ENCODE measurements at places on chromosomes 7 and 10. TPM values are rescaled to one million over a fixed set of nuclear protein-coding genes. Genes with fewer than 3 reads are reported as not detected.

INMT gene
- total RNA-seq = 0.09 TPM

GRCh38 chr10:75276069-75276872 is 40.5 kb upstream of the COMTD1 start:
- H3K4me3 ChIP-seq = no peak overlapping the region
- H3K27me3 ChIP-seq = peaks cover 6% of the 10 kb centered on the region
- DNase-seq = no peak
- no peak overlapping the region for H3K27ac ChIP-seq

DNA sequence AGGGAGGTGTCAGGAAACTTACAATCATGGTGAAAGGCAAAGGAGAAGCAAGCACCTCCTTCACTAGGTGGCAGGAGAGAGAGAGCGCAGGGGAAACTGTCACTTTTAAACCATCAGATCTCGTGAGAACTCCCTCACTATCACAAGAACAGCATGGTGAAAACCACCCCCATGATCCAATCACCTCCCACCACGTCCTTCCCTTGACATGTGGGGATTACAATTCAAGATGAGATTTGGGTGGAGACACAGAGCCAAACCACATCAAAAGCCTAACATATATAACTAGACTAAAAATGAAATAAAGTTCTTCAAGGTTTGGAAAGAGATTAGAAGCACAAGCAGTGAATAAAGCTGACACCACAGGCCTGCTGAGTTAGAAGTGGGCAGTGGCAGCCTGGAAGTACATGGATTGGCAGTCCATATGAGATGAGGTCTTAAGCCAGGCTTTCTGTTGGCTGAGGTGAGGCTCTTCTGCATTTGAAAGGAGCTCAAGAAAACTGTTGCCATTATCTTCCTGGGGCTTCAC is 96.4 kb upstream of the MDFIC start:
- no peak for DNase-seq
- no peak overlapping the region for H3K27ac ChIP-seq
- H3K27me3 ChIP-seq = no peaks in the 10 kb centered on the region
- no peaks in the 10 kb centered on the region for H3K36me3 ChIP-seq

DHX32 gene
- 41.7 TPM for total RNA-seq

DNA sequence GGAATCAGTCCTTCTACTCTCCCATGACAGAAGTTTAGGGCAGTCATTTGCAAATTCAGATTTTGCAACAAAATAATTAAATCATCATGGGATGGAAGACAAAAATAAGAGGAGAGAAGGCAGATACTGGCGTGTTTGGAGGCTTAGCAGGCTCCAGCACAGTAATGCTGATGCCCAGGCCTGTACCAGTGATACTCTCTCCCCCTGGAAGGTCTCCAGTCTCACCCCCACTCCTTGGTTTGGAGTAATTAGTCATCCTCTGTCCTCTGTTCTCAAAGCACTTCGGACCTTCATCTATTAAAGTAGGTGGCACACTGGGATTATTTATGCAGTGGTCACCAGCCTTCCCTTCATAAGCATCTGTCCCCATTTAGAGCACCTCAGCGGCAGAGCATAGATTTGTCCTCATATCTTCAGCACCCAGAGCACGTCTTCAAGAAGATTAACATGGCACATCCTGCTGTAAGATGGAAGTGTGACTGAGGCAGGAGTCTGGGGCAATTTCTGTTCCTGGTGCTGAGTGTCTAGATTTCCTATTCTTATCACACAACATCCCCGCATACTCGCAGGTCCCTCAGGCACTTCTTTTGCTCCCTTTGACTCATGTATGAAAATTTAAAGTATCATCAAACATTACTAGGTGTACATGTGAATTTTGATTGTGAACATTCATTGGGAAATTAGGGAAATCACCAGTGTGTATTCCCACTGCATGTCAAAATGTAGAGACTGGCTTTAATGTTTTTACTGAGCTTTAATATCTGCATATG is 31.3 kb upstream of the TRIL start:
- peak overlapping the region; percentile 30 for H3K27ac ChIP-seq
- no peaks in the 10 kb centered on the region for H3K36me3 ChIP-seq
- no peaks in the 10 kb centered on the region for H3K27me3 ChIP-seq
- H3K4me1 ChIP-seq = peaks cover 11% of the 10 kb centered on the region
- no peak overlapping the region for H3K4me3 ChIP-seq

GRCh38 chr7:133853706-133854276 is 273.3 kb upstream of the LRGUK start:
- peak overlapping the region; percentile 31 for H3K4me3 ChIP-seq
- DNase-seq = peak; percentile 87
- peaks cover 20% of the 10 kb centered on the region for H3K4me1 ChIP-seq
- H3K27me3 ChIP-seq = no peaks in the 10 kb centered on the region
- H3K36me3 ChIP-seq = no peaks in the 10 kb centered on the region
- peak overlapping the region; percentile 74 for H3K27ac ChIP-seq

IKZF1 gene
- total RNA-seq = 0.60 TPM

ZMYND11 gene
- 37.9 TPM for total RNA-seq

UTF1 gene
- total RNA-seq = 0.18 TPM

GRCh38 chr10:62048470-62048869 is 147.0 kb downstream of the ARID5B start:
- no peaks in the 10 kb centered on the region for H3K27me3 ChIP-seq
- H3K36me3 ChIP-seq = peaks cover 22% of the 10 kb centered on the region
- H3K27ac ChIP-seq = peak overlapping the region; percentile 97
- H3K4me1 ChIP-seq = peaks cover 58% of the 10 kb centered on the region
- no peak for DNase-seq

DRGX gene
- not detected for total RNA-seq

- H3K27ac ChIP-seq = no peak overlapping the region
- H3K36me3 ChIP-seq = no peaks in the 10 kb centered on the region
- H3K4me3 ChIP-seq = no peak overlapping the region
- peak; percentile 32 for DNase-seq
These were observed 24.2 kb downstream of the MYPN start for GRCh38 chr10:68133523-68133922.

GRCh38 chr7:11252011-11252607 is 278.4 kb downstream of the PHF14 start:
- H3K27me3 ChIP-seq = no peaks in the 10 kb centered on the region
- H3K4me3 ChIP-seq = no peak overlapping the region
- H3K36me3 ChIP-seq = no peaks in the 10 kb centered on the region
- H3K4me1 ChIP-seq = no peaks in the 10 kb centered on the region

- no peaks in the 10 kb centered on the region for H3K4me1 ChIP-seq
- H3K27me3 ChIP-seq = no peaks in the 10 kb centered on the region
- H3K27ac ChIP-seq = no peak overlapping the region
These were observed 994.4 kb upstream of the LRRTM3 start for GRCh38 chr10:65931291-65932070.

- no peaks in the 10 kb centered on the region for H3K4me1 ChIP-seq
- H3K27me3 ChIP-seq = peaks cover 3% of the 10 kb centered on the region
- no peaks in the 10 kb centered on the region for H3K36me3 ChIP-seq
- DNase-seq = no peak
These were observed 734.4 kb downstream of the PARD3 start for GRCh38 chr10:34080485-34081346.

DNA sequence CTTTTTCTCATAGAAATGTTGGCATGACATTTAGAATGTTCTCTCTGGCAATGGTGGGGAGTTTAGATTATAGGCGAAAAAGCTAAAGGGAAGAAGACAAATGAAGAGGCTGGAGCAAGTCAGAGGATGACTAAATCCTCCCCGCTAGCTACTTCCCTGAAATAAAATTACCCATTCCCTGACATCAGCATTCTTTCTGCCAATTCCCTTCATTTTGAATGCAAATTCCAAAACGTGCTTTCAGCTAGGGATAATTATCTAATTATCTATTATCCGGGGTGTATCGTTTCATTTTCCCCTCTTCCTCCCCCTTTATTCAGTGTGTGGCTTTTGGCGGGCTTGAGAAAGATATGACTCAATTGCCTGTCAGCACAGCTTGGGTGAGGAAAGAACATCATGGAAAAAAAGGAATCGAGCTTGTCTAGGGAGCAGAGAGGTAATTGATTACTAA is 672.3 kb downstream of the TNS3 start:
- peak overlapping the region; percentile 30 for H3K4me3 ChIP-seq
- no peaks in the 10 kb centered on the region for H3K27me3 ChIP-seq
- H3K4me1 ChIP-seq = peaks cover 23% of the 10 kb centered on the region
- H3K36me3 ChIP-seq = no peaks in the 10 kb centered on the region
- DNase-seq = peak; percentile 89

GRCh38 chr7:66326501-66327215 is 121.5 kb downstream of the TPST1 start:
- DNase-seq = peak; percentile 87
- no peaks in the 10 kb centered on the region for H3K36me3 ChIP-seq
- H3K27me3 ChIP-seq = no peaks in the 10 kb centered on the region
- H3K4me1 ChIP-seq = peaks cover 11% of the 10 kb centered on the region

GRCh38 chr7:134985894-134986362 is 380 bp upstream of the AGBL3 start:
- H3K4me3 ChIP-seq = peak overlapping the region; percentile 71
- peaks cover 5% of the 10 kb centered on the region for H3K4me1 ChIP-seq
- no peaks in the 10 kb centered on the region for H3K27me3 ChIP-seq
- peak overlapping the region; percentile 77 for H3K27ac ChIP-seq
- no peak for DNase-seq

DNA sequence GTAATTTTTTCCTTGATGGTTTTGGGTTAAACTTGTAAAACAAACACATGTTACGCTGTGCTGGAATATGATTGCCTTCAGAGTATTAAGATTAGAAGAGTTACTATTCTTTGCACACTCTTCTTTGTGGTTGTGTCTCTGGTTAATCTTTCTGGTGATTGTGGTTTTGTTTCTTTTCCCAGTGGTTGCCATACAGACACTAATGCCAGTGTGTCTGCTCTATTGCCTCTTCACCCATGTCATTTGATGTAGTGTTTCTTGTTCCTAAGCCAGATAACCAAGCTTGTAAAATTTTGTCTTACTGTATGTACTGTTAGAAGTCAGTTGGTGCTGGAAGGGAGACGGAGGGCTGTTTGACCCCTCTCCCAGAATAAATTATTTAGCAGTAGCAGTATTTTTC is 124.8 kb downstream of the PHTF2 start:
- no peak for DNase-seq
- no peaks in the 10 kb centered on the region for H3K27me3 ChIP-seq
- H3K4me1 ChIP-seq = no peaks in the 10 kb centered on the region
- no peak overlapping the region for H3K27ac ChIP-seq

OR6V1 gene
- total RNA-seq = not detected

DNA sequence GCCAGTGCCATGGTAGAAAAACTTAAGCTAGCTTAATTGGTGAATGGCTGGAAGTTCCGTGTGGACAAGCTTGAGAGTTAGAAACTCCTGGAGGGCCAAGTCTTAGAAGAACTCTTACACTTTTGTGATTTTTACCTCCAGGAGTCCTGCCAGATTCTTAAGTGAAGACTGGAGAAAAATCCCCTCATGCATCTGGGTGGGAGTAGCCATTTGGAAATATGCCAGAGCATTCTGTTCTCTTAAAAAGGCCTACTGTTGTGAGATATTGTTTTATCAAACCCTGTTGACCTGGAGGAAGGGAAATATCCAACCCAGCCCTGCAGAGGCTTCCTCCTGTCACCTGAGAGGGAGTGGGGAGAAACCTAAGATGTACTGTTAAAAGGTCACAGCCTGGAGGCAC is 17.6 kb upstream of the MCM10 start:
- DNase-seq = no peak
- H3K27me3 ChIP-seq = no peaks in the 10 kb centered on the region
- H3K27ac ChIP-seq = no peak overlapping the region

NOS3 gene
- total RNA-seq = 2.0 TPM

GRCh38 chr7:142812437-142813215 is 41.9 kb downstream of the PRSS2 start:
- peaks cover 49% of the 10 kb centered on the region for H3K4me1 ChIP-seq
- H3K4me3 ChIP-seq = no peak overlapping the region
- no peaks in the 10 kb centered on the region for H3K27me3 ChIP-seq
- no peaks in the 10 kb centered on the region for H3K36me3 ChIP-seq

- no peak overlapping the region for H3K4me3 ChIP-seq
- peak overlapping the region; percentile 84 for H3K27ac ChIP-seq
- DNase-seq = no peak
- peaks cover 50% of the 10 kb centered on the region for H3K4me1 ChIP-seq
- H3K36me3 ChIP-seq = no peaks in the 10 kb centered on the region
These were observed 19.4 kb upstream of the PDGFA start for GRCh38 chr7:538764-539685.

DNA sequence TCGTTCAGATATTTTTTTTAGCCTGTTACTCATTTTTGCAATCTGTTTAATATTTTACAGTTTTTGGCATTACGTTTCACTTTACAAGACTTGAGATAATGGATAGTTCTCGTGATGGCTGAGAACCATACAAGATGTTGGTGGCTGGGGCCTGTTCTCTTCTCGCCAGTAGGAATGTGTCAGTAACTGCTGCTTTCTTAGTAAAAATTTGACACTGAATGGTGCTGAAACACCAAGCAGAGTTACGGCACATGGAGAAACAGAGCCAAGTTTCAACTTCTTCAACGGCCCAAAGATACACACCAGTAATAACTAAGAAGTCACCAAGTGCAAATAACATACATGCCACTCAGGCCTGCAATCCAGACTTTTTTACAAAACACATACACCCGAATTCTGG is 130.4 kb downstream of the NRP1 start:
- H3K27me3 ChIP-seq = no peaks in the 10 kb centered on the region
- peaks cover 56% of the 10 kb centered on the region for H3K36me3 ChIP-seq
- no peak overlapping the region for H3K27ac ChIP-seq
- DNase-seq = no peak
- H3K4me3 ChIP-seq = no peak overlapping the region

DNA sequence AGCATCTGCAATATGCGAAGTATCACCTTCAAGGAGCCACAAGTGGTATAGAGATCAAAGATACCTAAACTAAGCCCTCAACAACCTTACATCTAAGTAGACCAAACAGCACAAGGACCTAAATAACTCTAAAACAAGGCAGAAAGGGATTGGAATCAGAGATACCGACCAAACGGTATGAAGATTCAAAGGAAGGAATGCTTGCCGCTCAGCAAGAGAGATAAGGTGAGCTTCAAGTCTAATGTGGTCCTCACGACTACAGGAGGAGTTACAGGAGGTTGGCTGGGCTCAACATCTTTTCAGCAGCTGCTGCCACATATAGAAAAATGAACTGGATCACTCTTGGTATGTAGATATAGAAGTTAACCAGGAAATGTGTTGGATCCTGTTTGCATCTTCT is 11.6 kb downstream of the ABLIM1 start:
- H3K36me3 ChIP-seq = no peaks in the 10 kb centered on the region
- peaks cover 6% of the 10 kb centered on the region for H3K27me3 ChIP-seq
- no peak for DNase-seq

GRCh38 chr7:30332549-30332948 is 48.2 kb downstream of the ZNRF2 start:
- H3K36me3 ChIP-seq = no peaks in the 10 kb centered on the region
- H3K27ac ChIP-seq = no peak overlapping the region
- no peaks in the 10 kb centered on the region for H3K27me3 ChIP-seq
- no peak for DNase-seq
- no peak overlapping the region for H3K4me3 ChIP-seq
- no peaks in the 10 kb centered on the region for H3K4me1 ChIP-seq

- H3K36me3 ChIP-seq = no peaks in the 10 kb centered on the region
- no peak overlapping the region for H3K4me3 ChIP-seq
- H3K27me3 ChIP-seq = peaks cover 9% of the 10 kb centered on the region
- H3K4me1 ChIP-seq = peaks cover 16% of the 10 kb centered on the region
- H3K27ac ChIP-seq = no peak overlapping the region
These were observed 80.7 kb downstream of the FZD1 start for GRCh38 chr7:91344911-91345310.

NAT16 gene
- 0.16 TPM for total RNA-seq

PNLIPRP3 gene
- not detected for total RNA-seq

GRCh38 chr7:18583305-18583704 is 87.8 kb downstream of the HDAC9 start:
- no peaks in the 10 kb centered on the region for H3K36me3 ChIP-seq
- peak; percentile 51 for DNase-seq
- no peak overlapping the region for H3K4me3 ChIP-seq
- H3K27me3 ChIP-seq = no peaks in the 10 kb centered on the region

SEMA3E gene
- 3.7 TPM for total RNA-seq
